Stimulated activated CD4-positive, alpha-beta T cell treated with anti-CD3 and anti-CD28 coated beads, Interleukin-15, amount 100 ng/mL, for 48 hours (primary cell): ENCODE measurements at places on chromosomes 12 and 14.

GRCh38 chr14:94213741-94214140, 39.6 kb downstream of the PPP4R4 start:
- DNase-seq: no peak

DNA sequence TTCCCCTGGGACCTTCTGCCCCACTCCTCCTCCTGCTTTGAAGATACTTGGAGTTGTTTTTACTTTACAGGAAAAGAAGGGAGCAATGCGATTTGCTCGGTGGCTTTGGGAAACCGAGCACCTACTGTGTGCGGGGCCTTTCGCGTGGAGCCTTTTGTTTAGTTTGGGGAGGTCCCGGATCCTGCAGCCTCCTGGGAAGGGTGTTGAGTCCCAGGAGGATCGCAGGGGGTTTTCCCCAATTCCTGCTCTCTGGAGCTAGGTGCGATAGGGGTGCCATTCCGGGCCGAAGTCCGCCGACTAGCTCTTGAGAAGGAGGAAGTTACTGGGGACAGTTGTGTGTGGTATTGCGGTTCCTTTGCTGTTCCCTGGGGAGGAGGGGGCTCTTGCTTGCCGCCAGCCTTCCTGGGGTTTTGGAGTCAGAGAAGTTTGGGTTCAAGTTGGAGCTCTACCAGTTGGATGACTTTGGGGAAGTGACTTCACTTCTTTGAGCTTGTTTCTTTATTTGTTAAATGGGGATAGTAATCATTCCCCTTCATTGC, 1.1 kb downstream of the BRI3BP start:
- no peak for DNase-seq

- peak; percentile 38 for DNase-seq
Measured at GRCh38 chr12:8644345-8645248, 18.0 kb downstream of the MFAP5 start.

DNA sequence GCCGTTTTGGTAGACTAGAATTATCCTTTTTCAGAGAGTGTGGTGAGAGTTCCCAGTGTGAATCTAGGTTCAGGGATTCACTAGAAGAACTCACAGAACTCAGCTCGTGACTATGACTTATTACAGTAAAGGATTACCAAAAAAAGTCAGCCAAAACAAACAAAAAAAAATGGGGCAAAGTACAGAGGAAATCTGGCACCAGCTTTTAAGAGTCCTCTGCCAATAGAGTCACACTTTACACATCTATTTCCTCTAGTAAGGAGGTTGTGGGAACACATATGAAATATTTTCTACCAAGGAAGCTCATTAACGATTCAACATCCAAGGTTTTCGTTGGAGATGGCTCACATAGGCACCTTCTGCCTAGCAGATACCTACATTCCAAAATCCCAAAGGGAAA, 28.2 kb downstream of the TSPAN19 start:
- DNase-seq: no peak

- no peak for DNase-seq
Measured at GRCh38 chr14:66359500-66359899, 126.7 kb upstream of the CCDC196 start.

GRCh38 chr12:23949348-23950209, at the start of gene SOX5:
Gene SOX5 (minus strand): TSS chr12:23949670. CDS start chr12:23949601, 69 bp downstream.
- no peak for DNase-seq

DNA sequence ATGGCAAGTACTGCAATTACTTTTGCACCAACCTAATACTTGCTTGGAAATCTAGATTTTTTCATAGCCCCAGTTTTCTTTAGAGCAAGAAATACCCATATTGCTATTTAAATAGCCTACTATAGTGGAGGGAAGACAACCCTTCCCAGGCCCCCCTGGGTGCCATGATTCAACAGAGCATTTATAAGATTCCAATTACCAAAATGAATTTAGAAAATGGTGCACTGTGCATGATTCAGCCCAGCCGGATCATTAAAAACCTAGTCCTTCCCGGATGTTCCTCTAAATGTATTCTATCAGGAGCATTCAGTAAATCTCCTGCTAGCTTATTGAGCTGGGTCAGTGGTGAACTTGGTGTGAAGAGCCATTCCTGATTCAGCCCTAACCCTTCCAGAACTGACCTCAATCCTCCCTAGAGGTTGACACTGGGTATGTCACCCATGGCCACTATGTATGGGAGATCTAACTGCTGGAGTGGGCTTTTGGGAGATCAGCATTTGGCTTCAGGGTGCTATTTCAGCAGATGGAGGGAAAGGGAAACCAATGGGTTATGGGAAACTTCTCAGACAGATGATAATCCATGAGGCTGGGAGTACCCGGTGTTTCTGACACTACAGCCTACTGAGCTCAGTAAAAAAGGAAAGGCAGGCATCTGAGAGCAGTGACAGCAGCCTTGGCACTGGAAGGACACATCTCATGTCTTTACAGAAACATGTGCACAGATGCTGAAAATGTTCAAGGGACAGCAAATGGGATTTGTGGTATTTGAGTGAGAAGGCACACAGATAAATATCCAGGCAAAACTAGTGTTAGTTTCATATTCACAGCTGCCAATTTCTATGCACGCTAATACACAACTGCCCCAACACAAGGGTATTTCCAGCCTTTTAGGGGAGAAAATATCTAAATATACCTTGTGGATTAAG, 258.9 kb downstream of the DPF3 start:
- DNase-seq: no peak

DNA sequence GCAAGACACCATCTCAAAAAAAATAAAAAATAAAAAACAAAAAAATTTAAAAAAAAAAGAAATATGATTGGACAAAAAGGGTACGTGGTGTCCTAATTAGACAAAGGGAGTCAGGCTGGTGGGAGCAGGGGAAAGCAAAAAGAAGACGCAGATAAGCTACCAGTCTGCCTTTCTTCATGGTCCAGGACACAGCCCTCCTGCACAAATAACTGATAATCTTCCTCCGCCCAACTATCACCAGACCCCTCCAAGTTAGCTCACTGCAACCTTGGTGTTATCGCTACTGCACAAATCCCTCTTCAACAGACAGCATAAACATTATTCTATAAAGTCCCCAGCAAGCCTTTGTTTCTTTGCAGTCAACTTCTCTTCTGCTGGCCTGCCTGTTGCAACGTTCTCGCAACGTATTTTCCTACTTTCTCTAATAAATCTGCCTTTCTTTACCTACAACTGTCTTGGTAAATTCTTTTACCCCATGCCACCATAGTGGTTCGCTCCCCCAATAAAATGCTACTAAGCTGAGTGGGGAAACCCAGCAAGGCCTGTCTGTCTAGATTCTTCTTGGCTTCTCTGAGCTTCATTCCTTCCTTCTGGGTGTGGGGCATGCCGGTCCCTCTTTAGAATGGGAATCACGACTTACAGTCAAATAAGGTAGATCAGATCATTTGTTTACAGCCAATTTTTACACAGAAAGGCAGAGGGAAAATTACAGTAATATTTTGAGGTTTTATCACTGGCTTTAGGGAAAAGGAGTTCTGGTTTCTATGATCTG, 14.6 kb upstream of the DNAL1 start:
- DNase-seq: no peak

DNA sequence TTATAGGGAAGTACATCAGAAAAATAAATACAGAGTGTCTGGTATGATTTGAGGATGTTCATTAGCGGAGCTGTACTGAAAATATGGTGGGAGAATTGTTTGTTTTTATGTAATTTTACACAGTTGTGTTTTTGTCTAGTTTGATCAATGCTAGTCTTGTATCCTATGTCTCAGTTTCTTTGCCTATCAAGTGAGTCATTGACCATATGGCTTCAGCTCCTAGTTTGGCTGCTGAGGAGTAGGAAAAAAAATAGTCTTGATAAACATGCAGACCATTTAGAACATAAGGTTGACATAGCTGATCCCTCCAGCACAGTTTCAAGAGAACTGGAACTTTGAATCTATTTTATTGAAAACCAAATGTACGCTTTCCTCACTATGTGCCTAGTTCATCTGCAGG, 1292.1 kb upstream of the FLRT2 start:
- no peak for DNase-seq

DNA sequence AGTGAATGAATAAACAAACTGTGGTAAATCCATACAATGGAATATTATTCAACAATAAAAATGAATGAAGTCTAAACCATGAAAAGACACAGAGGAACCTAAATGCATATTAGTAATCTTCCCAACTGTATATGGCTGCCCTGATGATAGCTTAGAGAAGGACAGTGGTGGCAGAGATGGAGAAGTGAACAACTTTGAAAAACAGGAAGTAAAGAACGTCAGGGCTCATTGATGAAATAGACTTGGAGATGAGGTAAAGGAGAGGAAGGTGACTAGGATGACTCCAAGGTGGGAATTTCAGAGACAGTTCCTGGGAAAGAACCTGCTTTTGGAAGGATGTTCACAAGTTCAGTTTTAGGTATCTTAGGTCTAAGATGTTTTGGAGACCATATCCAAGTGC, 36.3 kb upstream of the NT5DC3 start:
- DNase-seq: no peak

DNA sequence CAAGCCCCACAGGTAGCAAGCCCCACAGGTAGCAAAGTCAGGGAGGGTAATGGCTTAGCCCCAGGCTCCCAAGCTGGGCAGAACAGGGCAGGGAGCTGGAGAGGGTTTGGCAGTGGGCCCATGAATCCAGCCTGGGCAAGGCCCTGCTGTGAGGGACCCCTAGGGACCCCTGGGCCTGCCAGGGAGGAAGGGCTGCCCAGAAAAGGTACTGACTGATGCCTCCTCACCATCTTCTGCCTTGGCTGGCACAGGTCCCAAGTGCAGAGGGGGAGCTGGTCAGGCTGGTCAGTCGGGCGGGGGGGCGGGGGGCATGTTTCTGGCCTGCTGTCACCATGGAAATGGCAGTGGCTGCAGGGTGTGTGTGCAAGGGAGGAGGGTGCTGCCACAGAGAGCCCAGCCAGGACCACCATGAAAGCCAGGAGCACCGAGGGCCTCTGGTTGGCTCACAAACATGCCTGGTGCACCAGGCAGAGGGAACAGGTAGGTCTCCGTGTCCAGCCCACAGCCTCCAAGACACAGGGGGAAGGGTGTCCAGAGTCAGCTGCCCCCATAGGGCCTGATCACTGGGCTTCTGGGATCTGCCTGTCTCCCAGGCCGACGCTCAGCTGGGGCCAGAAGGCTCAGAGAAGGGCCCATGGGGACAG, 1.5 kb upstream of the CRIP2 start:
- DNase-seq: no peak

- DNase-seq: no peak
Measured at GRCh38 chr12:57360468-57360867, 70.4 kb downstream of the R3HDM2 start.

- DNase-seq: no peak
Measured at GRCh38 chr12:80849337-80849736, 88.4 kb downstream of the LIN7A start.

DNA sequence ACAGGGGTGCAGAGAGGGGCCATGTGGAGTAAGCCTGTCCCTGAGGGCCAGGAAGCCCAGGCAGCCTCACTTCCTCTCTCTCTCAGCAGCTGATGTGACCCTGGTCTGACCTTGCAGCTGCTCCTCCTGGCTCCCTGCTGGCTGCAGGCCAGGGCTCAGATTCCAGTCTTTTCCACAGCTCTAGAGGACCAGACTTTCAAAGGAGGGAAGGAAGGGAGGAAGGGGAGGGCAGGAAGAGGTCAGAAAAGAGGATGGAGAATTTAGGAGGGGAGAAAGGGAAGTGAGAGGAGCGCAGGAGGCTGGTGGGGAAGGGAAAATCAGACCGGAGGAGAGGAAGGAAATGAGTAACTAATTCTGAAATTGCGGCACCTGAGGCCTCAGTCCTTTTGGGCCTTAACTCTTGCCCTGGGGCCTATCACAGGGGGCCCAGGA, 40.9 kb upstream of the VASH1 start:
- no peak for DNase-seq

- DNase-seq: no peak
Measured at GRCh38 chr14:93528884-93529558, 98.3 kb downstream of the UNC79 start.

GRCh38 chr12:11960646-11961045, 110.1 kb upstream of the BCL2L14 start:
- no peak for DNase-seq

DNA sequence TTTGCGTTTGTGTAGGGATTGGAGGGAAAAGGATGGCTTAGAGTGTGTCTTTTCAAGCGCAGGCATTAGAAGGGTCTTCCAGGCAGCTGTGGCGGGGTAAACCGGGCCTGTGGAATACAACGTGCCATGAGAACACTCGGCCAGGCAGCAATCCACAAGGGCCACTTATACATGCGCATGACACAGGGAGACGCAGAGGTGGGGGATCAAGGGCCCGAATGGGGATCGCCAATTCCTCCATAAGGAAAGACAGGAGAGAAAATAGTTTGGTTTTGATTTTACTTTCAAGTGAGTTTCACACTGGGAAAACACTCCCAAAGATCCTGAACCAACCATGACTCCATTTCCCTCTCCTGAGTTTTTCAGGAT, 71.6 kb downstream of the SPRING1 start:
- no peak for DNase-seq

DNA sequence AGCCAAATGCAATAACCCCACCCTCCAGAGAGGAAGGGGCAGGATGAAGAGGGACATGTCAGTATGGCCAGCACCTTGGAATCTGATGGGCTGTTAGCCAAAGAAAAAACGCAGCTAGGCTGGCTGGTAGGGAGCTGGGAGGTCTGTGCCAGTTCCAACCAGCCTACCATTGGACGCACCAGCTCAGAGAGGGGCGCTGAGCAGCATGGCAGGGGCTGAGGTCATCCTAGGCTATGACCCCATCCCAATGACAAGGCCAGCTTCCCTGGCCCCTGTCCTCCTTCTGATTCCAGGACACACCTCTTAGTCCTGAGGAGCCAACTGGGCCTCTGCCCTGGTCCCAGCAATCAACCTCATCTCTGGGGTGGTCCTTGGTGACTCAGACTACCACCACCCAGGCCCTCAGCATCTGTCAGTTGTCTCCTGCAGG, 12.2 kb downstream of the ACTN1 start:
- DNase-seq: no peak

DNA sequence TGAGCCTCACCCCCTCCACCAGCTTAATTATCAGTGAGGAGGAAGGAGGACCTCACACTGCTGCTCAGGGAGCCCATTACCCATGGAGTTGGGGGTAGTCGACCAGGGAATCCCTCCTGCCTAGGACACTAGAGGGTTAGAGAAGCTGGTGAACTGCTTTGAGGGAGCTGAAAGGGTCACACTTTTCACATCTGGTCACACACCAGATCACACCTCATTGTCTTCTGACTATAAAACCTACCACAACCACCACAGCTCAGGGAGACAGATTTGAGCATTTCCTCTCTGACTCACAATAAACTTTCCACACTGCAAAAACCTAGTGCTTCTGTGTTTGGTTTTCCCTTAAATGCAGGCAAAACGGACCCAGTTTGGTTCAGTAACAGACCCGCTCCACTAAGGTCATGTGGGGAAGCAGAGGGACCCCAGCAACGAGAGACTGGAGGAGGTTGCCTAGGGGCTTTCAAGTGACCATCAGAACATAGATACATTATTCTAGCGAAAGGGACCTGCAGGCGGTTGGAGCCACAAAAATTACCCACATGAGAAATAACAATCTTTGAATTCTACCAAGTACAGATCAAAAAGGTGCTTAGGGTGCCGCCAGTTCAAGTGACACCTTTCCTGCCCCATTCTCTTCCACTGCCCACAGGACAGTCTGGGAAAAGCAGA, 151.4 kb upstream of the AVPR1A start:
- DNase-seq: no peak

GRCh38 chr12:23221066-23221465, 596.1 kb downstream of the ETNK1 start:
- DNase-seq: no peak

GRCh38 chr14:98819132-98819866, 452.7 kb downstream of the BCL11B start:
- no peak for DNase-seq
